Uterus (tissue), 4 donors: ENCODE measurements at places on chromosomes 3 and 15. TPM values are rescaled to one million over a fixed set of nuclear protein-coding genes. Genes with fewer than 3 reads are reported as not detected.

DNA sequence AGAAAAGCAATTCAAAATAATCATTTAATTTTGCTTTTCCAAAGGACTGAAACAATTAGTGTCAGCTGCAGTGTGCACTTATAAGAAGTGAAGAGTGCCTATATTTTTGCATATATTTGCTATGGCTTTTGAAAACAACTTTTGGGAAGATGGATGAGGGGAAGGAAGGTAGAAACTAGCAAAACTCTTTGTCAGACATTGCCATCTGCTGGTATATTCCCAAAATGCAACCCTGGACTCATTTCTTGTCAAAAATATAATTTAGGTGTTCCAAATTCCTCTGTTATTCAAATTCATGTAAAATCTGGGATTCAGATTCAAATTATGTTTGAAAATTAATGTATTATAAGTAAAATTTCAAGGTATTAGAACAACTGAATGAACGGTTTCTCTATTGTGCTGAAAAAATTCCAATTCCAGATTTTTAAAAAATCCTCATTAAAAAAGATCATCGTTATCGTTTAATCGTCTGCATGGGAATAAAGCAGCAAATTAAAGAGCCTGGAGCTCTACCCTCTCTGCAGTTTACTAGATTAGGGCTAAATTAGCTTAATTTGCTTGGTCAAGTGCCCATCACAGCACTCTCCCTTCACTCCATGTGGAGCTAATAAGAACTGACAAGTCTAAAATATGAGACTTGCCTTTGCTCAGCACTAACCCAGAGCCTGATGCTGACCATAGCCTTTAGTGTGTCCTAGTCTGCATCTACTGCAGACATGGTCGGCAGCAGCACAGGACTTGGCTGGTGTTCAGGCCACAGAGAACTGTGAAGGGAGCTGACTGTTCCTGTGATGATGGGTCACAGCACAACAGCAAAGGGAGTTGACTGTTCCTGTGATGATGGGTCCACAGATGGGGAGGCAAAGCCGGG, 67.9 kb upstream of the MITF start:
- DNase-seq: peak; percentile 45

ELL3 gene
- 9.6 TPM for total RNA-seq

- peak; percentile 41 for DNase-seq
These were observed 363.3 kb downstream of the ULK4 start for GRCh38 chr3:41598402-41599126.

PLCB2 gene
- 3.5 TPM for total RNA-seq

DNA sequence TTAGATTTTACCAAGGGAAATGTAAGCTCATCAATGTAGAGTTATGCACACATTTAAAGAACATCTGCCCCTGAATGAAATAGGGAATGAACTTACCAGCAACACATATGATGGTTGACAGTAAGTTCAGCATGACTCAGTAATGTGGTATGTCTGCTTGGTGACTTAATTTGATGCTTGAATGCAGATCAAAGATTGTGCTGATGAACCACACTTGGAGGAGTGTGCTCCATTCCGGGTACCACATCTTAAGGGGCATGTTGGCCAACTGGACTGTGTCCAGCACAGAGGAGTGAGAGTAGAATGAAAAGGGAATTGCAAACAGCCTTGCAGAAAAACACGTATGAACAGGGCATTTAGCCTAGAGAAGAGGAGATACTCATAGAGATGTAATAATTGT, 171.0 kb upstream of the RARB start:
- DNase-seq: no peak

GRCh38 chr3:7752005-7752404, 749.6 kb upstream of the LMCD1 start:
- no peak for DNase-seq

GRCh38 chr3:188165596-188165995, 11.6 kb downstream of the LPP start:
- no peak for DNase-seq

DNA sequence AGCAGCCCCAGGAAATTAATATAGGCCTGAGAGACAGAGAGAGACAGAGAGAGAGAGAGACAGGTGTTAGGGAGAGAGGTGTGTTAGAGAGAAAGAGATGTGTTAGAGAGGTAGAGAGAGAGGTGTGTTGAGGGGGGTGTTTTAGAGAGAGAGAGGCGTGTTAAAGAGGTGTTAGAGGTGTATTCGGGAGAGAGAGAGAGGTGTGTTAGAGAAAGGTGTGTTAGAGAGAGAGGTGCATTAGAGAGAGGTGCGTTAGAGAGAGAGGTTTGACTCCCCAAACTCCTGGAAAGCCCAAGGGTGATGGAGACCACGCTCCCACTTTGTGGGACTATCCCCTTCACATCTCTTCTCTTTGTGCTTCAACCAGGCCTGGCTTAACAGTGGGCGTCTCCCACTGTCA, 95.5 kb downstream of the CACNA2D3 start:
- no peak for DNase-seq

GRCh38 chr3:114809668-114810413, 337.2 kb downstream of the ZBTB20 start:
- no peak for DNase-seq

DNA sequence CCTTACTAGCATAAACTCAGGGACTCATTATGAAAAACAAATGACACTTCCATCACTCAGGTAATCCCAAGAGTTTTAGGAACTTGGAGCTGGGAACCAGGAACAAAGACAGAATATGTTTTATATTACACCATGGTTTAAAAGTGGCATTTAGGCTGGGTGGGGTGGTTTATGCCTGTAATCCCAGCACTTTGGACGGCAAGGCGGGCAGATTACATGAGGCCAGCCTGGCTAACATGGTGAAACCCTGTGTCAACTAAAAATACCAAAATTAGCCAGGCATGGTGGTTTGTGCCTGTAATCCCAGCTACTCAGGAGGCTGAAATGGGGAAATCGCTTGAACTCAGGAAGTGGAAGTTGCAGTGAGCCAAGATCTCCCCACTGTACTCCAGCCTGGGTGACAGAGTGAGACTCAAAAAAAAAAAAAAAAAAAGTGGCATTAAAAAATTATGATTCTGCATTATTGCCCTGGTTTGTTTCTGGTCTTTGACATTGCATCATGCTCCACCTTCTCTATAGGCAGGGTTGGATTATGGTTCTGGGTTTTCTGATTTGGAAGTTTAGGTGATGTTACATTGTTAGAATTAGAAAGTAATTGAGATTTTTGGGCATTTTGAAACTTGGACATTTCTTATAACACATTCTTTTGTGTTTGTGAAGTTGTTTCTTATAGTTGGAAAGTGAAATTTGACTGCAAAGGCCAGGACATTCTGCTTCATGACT, 19.0 kb downstream of the SQOR start:
- no peak for DNase-seq

DNA sequence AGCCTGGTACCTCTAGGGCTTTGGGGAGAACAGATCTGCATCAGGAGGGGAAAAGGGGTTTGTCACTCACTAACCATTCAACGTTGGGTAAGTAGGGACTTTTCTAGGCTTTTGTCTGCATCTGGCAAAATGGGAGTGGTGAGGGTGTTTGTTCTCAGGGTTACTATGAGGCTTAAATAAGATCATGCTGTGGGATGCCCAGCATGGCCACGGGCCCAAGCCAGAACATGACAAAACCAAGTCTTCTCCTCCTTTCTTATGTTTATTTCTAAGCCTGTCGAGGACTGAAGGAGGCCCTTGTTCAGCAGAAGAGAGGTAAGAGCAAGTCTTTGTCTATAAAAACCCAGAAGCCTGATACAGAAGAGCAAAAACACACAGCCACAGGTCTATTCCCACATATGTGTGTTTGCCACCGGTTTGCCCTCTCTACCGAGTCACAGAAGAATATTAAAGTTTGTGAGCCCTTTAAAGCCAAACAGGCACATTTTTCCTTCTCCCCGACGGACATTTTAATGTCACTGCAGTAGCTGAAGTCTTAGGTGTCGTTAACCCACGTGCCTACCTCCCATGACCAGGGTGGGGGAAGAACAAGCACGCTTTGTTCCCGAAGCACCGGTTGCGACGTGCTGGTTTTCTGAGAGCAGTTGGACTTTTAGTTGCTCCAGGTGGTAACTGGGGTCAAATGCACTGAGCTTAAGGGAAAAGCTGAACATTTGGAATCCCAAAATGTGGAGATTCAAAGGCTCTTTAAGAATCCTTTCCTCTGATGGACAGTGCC, 72.1 kb downstream of the NOX5 start:
- no peak for DNase-seq

DNA sequence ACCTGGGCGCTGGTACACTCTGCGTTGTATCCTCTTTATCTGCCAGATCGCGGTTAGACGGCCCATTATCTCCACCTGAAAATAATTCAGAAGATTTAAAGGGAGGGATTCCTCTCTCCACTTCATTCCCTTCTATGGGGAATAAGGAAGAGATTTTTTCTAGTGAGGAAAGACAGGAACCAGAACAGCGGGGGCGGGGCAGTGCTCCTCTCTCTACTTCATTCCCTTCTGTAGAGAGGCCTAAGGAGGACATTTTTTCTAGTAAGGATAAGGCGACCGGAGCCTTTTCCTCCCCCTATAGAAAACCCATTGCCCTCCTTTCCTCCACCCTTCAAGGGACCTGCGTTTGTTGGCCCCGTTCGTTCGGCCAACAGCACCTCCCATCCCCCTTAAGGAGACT, 8.3 kb upstream of the LIPH start:
- no peak for DNase-seq

DNA sequence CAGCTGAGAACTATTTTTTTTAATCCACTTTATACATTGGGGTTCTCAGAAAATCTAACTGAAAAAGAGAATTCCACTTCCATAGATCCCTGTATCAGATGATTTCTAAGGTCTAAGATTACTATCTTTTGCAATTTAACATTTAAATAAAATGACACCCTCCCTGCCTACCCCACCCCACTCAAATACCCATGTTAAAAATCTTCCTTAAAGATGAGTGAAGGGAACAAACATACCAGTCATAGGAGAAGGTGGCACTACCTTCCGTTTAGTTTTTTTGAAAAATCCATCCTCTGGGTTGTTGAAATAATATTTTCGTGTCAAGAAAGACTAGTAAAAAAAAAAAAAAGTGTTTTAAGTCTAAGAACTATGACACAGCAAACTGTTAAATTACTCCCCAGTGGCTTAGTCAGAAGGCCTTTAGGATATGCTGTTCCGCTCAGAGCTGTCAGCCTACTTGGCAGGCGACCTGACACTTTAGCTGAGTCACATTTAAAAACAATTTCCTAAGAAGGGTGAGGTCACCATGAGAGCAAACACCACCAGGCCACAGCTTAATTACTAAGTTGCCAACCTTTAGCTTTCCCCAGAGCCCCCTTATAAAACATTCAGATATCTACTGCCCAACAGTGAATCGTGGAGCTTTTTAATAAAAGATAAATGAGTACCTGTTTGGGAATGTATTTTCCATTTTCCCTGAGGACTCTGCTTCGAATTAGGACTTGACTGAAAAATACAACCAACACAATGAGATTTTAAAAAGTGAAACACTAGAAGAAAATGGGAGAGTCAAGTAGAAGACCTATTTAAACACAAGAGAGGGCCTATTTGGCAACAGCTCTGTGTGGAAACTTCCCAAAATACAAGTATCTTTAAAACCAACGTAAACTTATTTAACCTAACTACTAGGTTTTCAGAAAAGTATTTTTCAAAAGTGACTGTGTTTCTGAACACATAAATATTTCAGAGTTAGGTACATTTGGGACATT, 9.6 kb downstream of the EMC3 start:
- peak; percentile 87 for DNase-seq

PRTG gene
- 26.1 TPM for total RNA-seq

WDR72 gene
- total RNA-seq: 0.15 TPM

FAM227B gene
- total RNA-seq: 2.6 TPM

- no peak for DNase-seq
These were observed 21.1 kb downstream of the OXNAD1 start for GRCh38 chr3:16286161-16286560.

TRH gene
- not detected for total RNA-seq

GRCh38 chr3:69541711-69542088, 155.8 kb upstream of the FRMD4B start:
- no peak for DNase-seq

DNA sequence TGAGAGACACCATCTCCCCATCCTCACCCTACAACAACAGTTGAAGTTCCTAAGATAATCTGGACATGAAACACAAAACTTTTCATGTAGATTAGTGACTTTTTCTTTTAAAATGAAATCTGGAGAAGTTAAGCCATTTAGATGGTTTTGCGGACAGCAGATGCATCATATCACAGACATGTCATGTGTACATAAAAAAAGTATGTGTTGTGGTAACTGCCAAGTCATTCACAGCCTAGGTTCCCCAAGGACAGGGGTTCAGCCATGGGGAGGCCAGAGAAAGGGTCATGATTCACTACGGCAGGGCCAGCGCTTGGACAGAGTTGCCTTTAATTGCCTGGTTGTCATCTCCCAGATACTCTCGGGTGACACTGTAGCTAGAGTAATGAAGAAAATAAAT, 163.2 kb downstream of the PDZRN3 start:
- DNase-seq: peak; percentile 41

- DNase-seq: no peak
These were observed 474.1 kb downstream of the FOXP1 start for GRCh38 chr3:71109241-71109976.

GPR87 gene
- not detected for total RNA-seq

DNA sequence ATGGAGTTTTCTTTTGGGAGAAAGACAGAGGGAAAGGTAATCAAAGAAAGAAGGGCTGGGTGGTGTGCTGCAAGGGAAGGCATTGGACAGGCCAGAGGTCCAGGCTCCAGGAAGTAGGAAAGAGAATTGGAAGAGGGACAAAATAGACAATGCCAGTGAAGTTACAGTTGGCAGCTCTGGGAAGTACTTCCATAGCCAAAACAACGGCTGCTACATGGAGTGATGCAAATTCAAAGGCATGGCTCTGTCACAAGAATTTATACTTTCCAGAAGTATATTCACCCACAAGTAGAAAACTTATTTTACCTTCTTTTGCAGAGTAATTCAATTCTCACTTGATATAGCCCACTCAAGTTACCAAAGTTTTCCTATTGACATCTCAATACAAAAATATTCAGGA, 191.5 kb downstream of the TNIK start:
- DNase-seq: no peak

GRCh38 chr15:38042707-38043445, 108.4 kb downstream of the TMCO5A start:
- DNase-seq: no peak
